ENCODE measurements at places on chromosomes 6 and 20.

- DNase-seq: no peak
Observed at GRCh38 chr6:88455317-88455716, 289.2 kb upstream of the CNR1 start.

- no peak for DNase-seq
Observed at GRCh38 chr6:31597006-31597405, 4.2 kb upstream of the NCR3 start.

DNA sequence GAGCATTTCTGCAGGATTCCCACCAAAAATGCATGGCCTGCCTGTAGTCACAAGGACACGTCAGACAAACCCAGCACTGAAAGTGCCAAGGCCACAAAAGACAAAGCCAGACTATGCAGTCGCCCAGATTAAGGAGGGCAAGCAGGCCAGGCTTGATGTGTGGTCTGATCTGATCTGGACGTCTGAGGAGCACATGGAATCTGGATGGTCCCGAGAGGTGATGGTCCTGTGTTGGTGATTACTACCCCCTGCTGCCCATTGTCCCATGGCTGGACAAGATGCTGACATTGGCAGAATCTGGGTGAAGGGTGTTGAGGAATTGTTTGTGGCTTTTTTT lies 17.1 kb downstream of the NPEPL1 start:
- no peak for DNase-seq

GRCh38 chr20:33433465-33434234 lies 9.9 kb downstream of the SNTA1 start:
- DNase-seq: no peak

GRCh38 chr6:109197061-109197460 lies 101.8 kb downstream of the CEP57L1 start:
- DNase-seq: no peak

GRCh38 chr20:17761604-17762003 lies 61.8 kb downstream of the BANF2 start:
- DNase-seq: no peak

- DNase-seq: no peak
Observed at GRCh38 chr6:65545920-65546319, 161.1 kb downstream of the EYS start.

- DNase-seq: no peak
Observed at GRCh38 chr6:149045404-149045803, 272.1 kb upstream of the TAB2 start.

- no peak for DNase-seq
Observed at GRCh38 chr20:32599783-32600340, 14.7 kb upstream of the NOL4L start.

GRCh38 chr6:53581856-53582255 lies 37.0 kb upstream of the GCLC start:
- no peak for DNase-seq

DNA sequence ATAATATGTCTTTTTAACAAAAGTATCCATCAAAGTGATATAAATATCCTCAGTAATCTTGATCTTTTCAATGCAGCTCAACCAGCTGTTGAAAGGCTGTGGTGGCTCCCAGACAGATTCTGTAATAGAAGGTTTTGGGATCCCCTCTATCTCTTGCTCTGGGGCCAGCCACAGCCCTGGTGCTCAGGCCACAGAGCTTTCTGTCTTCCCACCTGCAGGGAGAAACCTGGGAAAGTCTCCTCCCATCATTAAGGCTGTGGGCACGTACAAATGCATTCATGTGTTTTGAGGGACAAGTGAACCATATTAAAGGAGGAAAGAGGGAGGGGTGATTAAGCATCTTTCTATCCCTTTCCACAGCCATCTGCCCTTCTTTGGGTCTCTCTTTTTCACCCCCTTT lies 183.1 kb downstream of the PRDM13 start:
- no peak for DNase-seq

DNA sequence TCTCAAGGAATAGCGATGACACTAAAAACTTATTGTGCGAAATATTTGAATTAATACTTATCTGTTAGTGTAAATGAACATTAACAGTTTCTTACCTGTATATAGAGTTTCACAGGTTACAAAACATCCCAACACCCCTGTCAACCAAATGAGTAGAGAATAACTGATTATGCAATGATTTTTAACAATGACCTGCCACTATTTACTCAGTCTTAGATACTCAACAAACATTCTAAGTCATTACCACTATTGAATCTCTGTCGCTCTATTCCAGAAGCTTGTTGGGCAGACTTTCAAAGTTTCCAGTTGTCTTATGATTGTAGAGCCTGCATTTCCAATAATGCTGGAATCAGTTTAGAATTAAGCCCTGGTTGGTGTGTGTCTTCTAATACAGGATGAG lies 85.5 kb downstream of the RNF182 start:
- no peak for DNase-seq

DNA sequence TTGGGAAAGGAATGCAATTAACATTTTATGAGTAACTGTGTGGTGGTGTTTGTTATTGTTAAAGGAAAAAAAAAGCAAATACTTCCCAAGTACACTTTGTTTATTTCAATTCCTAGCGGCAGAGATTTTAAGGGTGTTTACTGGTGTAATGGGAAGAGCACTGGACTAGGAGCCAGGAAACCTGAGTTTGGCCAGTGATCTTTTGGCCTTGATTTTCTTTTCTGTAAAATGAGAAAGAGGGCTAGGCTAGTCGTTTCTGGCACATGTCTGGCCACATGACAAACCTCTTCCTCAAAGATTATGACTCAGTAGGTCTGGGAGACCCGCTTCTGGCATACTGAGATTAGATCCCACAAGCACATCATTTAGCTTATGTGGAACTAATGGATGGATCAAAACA lies 428.1 kb upstream of the NOX3 start:
- no peak for DNase-seq

- no peak for DNase-seq
Observed at GRCh38 chr6:37170273-37171200, 585 bp downstream of the PIM1 start.

GRCh38 chr6:147922799-147923198 lies 414.3 kb downstream of the SAMD5 start:
- no peak for DNase-seq

GRCh38 chr20:4267242-4267641 lies 251.9 kb upstream of the RNF24 start:
- DNase-seq: no peak

DNA sequence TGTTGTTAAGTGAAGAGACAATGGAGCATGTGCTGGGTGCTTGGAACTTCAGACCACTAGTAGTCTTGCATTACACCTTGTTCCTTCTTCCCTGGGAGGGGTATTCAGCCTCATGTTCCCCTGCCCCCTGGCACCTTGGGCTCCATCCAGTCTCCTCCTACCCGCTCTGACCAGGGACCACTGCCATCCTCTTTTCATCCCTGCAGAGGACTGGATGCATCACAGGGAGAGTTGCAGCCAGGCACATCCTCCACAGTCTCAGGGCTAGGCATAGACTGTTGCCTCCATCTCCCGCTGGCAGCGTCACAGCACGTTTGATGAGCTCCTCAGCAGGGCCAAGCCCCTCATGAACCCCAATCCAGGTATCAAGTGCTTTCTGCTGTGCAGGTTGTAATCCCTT lies 1.3 kb upstream of the TAAR8 start:
- no peak for DNase-seq

- no peak for DNase-seq
Observed at GRCh38 chr20:57396212-57396983, 5.2 kb downstream of the RBM38 start.

GRCh38 chr6:31304683-31305082 lies 32.8 kb upstream of the HLA-C start:
- DNase-seq: no peak

DNA sequence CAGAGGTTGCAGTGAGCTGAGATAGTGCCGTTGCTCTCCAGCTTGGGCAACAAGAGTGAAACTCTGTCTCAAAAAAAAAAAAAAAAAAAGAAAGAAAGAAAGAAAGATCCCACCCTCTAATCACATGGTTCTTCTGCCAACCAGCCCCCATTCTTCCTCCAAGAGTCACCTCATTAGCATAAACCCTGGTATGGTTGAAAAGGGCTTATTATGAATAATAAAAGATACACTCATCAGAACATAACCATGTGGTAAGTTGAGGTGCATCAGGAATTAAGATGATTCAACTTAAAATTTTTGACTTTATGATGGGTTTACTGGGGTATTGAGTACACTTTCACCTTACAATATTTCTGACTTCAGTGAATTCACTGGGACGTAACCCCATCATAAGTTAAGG lies 793 bp upstream of the TRIM40 start:
- DNase-seq: no peak

DNA sequence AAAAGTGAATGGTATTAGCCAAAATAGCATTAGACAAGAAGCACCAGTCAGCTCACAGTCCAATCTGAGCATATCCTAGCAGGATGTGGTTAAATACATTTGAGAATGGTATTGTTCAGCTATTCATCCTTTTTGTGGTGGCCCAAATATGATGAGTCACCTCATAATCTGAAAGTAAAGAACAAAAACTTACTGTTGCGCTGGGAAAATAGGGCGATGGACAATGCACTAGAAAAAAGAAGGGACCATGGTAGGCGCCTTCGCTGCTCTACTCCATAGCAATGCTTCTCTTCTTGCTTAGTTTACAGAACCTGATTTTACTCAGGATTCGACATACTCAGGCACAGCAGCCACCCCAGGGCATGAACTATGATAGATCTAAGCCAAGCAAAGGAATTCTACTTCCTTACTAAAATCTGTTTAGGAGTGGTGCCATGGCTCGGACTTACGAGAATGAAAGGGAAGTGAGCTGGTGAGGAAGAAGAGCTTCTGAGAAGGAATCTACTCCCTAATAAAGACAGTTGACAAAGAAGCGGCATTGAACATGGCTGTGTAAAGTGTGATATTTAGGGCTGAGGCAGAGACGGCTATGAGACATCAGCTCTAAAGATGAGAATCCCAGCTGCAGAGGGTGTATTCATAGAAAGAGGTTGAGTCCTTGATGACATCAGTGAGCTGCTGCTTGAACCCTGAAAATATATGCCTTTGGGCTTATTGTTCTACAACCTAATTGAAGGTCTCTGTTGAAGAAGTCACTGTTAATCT lies 16.6 kb upstream of the FBXO9 start:
- no peak for DNase-seq

DNA sequence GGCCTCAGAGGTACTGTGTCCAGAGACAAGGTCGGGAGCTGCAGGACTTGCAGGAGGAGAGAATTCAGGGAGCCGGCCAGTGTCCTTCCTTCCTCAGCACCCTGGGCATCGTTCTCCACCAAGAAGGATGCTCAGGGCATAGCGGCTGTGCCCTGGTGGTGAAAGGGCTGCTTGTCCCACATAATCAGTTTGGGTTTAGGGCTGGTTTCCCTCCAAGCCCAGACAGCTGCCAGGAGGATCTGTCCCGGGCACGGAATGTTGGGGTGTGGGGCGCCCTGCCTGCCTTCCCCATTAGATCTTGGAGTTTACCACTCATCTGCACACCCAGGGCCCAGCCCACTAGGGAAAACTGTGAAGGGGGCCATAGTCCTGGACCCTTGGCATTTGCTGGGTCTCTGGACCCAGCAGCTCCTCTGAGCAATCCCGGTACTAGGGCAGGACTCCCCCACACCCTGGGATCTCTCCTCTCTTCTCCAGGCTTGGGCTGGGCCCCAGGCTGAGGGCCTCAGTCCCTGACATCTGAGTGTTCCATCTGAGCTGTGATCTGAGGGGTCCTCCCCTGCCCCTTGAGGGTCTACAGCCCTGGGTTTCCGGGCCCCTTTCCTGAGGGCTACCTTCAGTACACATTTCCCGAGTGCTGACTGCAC lies 18.6 kb upstream of the SPDEF start:
- no peak for DNase-seq

- no peak for DNase-seq
Observed at GRCh38 chr6:70282919-70283461, 19.9 kb downstream of the COL9A1 start.

GRCh38 chr6:5054245-5054873 lies 30.8 kb upstream of the PPP1R3G start:
- DNase-seq: no peak

DNA sequence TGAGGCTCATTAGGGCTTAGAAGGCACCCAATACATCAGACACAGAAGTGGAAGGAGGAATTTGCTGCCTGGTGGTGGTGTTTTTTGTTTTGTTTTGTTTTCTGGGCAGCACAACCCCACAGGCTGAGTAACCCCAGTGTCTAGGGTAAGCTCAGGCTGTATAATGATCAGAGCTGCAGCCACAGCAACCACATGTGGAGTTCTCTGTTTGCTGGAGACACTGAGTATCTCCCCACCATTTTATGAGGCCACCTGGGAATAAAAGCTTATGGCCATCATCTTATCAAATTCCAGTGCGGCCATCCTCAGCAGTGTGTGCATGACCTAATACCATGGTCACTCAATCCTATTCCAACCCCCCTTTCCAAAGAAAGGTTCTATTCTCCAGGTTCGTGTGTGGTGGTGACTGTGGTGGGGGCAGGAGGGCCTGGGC lies 3.4 kb upstream of the DLL1 start:
- no peak for DNase-seq

- DNase-seq: peak; percentile 40
Observed at GRCh38 chr6:118776607-118777549, 117.1 kb upstream of the ASF1A start.

All from activated CD4-positive, CD25-positive, alpha-beta regulatory T cell treated with anti-CD3 and anti-CD28 coated beads, Interleukin-2, amount 50 U/mL, for 16 hours (primary cell).